ENCODE measurements at places on chromosomes 3 and 15.
A peak's percentile ranks its signal among the peaks of the same experiment; 100 is the strongest.

- no peak for DNase-seq
These were observed 107.7 kb upstream of the RPL32 start for GRCh38 chr3:12948891-12949711.

DNA sequence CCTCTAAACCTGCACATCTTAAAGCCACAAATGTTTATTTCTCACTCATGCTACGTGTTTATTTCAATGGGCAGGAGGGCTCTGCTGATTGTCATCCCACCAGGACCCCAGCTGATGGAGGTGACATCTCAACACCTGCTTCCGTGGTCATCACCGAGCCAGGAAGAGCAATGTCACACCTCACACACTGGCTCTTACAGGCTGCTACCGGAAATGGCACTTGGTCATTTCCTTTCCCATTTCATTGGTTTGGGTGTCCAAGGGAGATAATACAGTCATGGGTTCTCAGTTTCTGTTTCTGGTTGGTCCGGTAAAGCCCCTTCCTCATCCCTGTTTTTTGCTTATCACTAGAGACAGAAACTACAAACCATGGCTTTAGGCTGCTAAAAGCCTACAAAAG lies 41.9 kb downstream of the ABHD2 start:
- DNase-seq, result no peak

DNA sequence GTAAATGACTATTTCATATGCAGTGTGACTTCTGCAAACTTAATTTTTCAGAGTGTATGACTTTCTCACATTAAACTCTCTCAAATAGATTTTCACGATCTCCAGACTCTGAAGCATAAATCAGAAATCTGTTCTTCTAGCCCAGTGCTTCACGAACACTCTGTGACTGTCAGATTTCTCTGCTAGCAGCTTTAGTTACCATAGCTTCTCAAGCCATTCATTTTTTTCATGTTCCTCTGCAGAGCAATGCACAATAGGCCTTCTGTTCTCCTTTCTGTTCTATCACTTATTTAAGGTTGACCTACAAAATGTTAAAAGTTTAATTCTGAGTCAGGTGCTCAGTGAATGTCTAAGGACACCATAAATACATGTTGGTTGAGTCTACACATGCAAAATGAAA lies 1102.2 kb downstream of the TUSC7 start:
- DNase-seq, result no peak

GRCh38 chr3:150202711-150203110 lies 205.4 kb upstream of the TSC22D2 start:
- DNase-seq, result no peak

DNA sequence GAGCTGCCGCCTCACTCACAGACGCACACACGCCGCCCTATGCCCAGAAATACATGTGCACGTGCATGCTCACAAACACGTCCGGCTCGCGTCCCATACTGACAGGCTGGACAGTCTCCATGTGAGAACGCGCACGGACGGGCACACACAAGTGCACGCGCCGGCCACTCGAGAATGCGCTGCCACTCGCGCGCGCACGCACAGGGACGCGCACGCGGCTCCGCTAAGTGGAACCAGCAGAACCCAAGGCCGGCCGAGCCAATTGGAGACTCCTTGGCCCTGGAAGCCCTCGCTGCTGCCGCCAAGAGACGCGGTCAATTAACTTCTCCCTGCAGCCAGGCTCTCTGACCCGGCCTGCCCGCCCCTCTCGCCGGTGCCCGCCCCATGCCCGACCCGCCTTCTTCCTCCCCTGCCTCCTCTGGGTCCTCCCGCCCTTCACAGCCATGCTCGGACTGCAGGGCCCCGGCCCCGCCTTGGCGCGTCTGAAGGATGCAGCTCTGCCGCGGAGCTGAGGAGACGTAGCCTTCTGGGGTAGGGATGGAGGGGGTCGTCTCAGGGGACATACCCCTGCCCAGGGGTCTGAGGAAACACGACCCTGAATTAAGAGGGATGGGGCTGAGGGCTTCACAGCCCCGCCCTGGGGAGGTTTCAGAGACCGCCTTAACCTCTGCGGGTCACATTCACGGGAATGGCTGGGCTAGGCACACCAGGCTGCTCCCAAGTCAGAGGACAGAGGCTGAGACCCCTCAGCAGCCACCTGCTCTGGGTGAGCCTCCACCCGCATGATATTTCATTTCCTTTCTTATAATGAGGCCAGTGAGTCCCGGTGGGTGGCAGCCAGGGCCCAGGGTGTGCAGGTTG lies 15.0 kb downstream of the PTH1R start:
- DNase-seq, result no peak

DNA sequence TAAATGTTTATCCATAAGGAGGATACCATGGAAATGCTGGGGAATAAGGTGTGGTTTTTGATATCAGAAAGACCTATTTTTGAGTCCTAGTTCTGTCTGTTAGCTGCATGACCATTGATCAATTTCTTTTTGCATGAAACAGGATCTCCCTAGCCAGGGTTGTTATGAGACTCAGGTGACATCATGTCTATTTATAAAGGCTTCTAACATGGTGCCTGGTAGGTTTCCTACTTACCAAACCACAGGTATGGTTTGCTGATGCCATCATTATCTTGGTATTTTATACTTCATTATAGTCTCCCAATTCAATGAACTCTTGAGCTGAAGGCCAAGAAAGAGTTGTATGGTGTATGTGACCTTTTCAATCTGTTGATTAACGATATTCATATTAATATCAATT lies 144.0 kb downstream of the CLSTN2 start:
- no peak for DNase-seq

DNA sequence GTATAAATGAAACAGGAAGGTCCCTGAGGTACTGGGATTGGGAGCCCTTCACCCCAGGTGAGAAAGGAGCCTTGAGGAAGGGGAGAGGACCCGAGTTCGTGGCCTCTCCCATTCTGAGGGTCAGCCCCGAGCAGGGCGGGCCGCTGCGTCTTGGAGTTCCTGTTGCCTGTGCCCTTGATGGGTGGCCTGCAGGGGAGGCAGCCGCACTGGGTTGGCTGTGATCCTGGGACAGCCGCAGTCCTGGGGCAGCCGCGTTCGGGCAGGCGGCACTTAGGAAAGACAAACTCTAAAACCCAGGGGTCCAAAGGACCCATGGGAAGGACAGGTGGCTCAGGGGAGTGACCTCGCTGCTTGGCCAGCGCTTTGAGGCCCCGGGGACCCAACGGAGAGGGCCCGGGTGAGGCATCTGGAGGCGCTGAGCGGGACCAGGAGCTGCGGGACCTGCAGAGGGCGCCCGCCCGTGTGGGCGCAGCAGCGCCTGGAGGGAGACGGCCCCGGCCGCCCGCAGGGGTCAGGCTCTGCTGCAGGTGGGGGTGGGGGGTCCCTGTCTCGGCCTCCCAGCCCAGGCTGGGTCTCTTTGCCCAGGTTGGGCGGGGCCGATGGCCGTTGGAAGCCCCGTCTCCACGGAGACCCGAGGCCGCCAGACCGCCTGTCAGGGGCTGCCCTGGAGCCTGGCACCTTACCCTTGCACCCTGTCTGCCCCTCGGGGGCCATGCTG lies 65.1 kb downstream of the HMCES start:
- DNase-seq, result peak; percentile 69

- DNase-seq, result no peak
These were observed 240.5 kb upstream of the HES1 start for GRCh38 chr3:193895409-193895808.

GRCh38 chr15:22880981-22881738 lies 42.7 kb downstream of the NIPA2 start:
- no peak for DNase-seq

DNA sequence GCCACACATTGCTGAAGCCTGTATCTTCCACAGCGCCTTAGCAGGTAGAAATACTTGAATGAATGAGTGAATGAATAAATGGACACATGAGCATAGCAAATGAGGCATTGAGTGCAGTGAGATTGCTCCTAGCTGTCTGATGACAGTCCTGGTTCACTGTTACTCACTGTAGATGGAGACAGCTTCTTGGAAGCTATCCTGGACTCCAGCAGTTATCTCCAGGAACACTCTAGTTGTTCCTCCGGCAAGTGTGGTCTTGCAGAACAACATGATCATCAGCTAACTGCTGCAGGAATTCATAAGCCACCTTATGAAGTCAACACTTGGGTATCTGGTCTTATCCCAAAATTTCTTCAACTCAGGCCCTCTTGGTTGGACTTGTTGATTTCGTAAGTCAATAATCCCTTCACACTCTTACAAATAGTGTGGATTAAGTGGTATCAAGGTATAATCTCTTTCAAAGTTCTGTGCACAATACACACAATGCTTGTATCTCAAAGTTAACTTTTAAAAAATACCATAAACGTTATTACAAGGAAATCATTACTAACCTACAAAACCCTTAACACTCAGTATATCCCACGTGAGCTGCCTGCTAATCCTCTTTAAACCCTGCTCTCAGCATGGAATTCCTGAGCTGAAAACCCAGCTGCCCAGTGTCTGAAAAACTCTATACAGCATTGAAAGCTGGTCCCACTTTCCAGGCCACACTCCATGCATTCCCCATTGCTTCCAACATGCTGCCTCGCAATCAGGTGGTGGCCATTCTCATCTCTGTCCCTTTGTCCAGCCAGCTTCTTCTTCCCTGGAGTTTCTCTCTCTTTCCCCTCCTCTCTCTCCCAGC lies 14.4 kb upstream of the ZBTB38 start:
- no peak for DNase-seq

GRCh38 chr15:35095941-35096340 lies 10.8 kb upstream of the NANOGP8 start:
- DNase-seq, result no peak

DNA sequence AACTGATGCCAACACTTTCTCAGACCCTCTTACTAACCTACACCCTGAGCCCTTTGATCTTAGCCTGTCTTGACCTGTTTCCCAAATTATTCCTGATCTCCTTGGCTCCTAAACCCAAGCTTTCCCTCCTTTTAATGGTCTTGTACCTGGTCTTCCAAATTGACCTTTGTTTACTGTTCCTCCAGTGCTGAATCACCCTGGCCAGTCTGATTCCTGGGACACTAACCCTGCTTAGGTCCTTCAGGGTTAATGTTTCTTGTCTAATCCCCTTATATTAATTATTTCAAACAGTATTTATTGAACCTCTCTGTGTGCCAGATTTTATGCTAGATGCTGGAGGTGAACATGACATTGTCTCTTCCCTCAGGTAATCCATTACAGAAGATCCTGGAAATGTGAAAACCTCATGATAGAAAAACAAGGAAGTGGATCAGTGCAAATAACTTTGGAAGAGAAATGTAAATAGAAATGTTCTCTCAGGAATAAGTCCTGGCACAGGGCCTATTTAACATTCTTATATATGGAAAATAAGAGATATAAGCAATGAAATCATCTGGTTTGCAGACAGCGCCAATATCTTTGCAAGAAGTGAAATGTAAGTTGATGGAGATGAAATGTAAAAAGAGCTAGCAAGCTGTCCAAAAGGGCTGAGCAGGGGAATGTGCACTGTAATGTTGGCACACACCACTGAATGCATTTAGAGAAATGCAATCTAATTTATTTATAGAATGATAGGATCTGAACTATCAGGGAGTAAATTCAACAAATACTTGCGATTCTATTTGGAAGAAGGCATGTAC lies 20.7 kb downstream of the HGD start:
- DNase-seq, result no peak

Data from NCI-H1930 (cell line).